ENCODE measurements at places on chromosomes 7 and 10. TPM values are rescaled to one million over a fixed set of nuclear protein-coding genes. Genes with fewer than 3 reads are reported as not detected.

NEUROG3 gene
- total RNA-seq: not detected

CRYGN gene
- total RNA-seq: 1.2 TPM

SLC16A9 gene
- total RNA-seq: 34.1 TPM

CYP2C8 gene
- total RNA-seq: not detected

SEMA3D gene
- 3.4 TPM for total RNA-seq

IGFBP3 gene
- total RNA-seq: 62.0 TPM

EXOC6 gene
- total RNA-seq: 17.6 TPM

LOXL4 gene
- total RNA-seq: 24.9 TPM

GSAP gene
- total RNA-seq: 9.6 TPM

COMTD1 gene
- 49.9 TPM for total RNA-seq

HOXA2 gene
- 0.17 TPM for total RNA-seq

MAGI2 gene
- 1.5 TPM for total RNA-seq

CALML3 gene
- not detected for total RNA-seq

VGF gene
- total RNA-seq: 1.0 TPM

SCART1 gene
- not detected for total RNA-seq

ODAD2 gene
- 53.3 TPM for total RNA-seq

ARHGAP22 gene
- 8.2 TPM for total RNA-seq

LIPN gene
- not detected for total RNA-seq

LRRD1 gene
- total RNA-seq: not detected

SPDYE2 gene
- not detected for total RNA-seq

CALHM3 gene
- total RNA-seq: 4.8 TPM

FAM25C gene
- not detected for total RNA-seq

GLI3 gene
- 2.5 TPM for total RNA-seq

SLC13A4 gene
- total RNA-seq: not detected

ANKRD26 gene
- total RNA-seq: 17.1 TPM

Measured in A172 (cell line).